Activated CD4-positive, alpha-beta memory T cell treated with anti-CD3 and anti-CD28 coated beads, Interleukin-2, amount 10 ng/mL, durations not matched to agents 7 days and 5 days (primary cell): ENCODE measurements at places on chromosomes 7 and 10.

DNA sequence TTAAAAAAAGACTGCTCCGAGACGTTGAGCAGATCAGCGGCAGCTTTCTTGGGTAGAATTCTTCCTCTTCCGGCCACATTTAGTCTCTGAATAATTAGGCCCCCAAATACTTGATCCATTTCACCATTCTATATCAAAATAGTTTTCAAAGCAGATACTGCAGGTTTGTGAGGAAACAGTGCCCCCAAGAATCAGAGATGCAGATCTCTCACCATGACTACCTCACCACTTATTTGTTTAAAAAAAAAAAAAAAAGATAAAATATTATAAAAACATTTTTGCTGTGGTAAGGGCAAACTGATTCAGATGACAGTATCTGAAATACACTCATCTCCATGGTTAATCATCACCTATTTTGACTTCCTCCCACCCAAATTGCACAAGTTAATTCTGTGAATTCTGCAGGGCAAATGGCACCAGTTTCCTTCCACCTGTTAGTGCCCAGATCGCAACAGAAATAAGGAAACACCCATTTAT is 210.4 kb downstream of the FAM107B start:
- H3K27me3 ChIP-seq: no peaks in the 10 kb centered on the region
- peaks cover 67% of the 10 kb centered on the region for H3K36me3 ChIP-seq
- H3K27ac ChIP-seq: peak overlapping the region; percentile 95
- peak overlapping the region; percentile 67 for H3K4me3 ChIP-seq

DNA sequence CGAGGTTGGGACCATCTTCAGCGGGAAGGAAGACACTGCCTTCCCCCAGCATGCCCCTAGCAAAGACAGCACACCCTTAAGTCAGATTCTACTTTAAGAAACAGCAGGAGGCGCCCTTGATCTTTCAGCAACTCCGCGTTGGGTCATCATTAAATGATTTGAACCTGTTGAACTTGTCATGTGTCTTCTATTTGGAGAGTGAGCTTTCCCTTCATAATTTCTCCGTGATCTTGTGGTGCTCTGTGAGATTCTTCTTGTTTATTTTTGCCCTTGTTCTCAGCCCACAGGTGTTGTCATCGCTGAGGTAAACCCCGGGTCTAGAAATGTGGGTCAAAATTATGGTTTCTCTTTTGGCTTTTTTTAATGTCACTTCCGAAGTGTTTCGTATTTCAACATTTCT is 49.5 kb upstream of the PITRM1 start:
- no peak overlapping the region for H3K27ac ChIP-seq
- peaks cover 25% of the 10 kb centered on the region for H3K27me3 ChIP-seq
- H3K4me1 ChIP-seq: peaks cover 7% of the 10 kb centered on the region
- no peak for DNase-seq
- H3K36me3 ChIP-seq: no peaks in the 10 kb centered on the region

DNA sequence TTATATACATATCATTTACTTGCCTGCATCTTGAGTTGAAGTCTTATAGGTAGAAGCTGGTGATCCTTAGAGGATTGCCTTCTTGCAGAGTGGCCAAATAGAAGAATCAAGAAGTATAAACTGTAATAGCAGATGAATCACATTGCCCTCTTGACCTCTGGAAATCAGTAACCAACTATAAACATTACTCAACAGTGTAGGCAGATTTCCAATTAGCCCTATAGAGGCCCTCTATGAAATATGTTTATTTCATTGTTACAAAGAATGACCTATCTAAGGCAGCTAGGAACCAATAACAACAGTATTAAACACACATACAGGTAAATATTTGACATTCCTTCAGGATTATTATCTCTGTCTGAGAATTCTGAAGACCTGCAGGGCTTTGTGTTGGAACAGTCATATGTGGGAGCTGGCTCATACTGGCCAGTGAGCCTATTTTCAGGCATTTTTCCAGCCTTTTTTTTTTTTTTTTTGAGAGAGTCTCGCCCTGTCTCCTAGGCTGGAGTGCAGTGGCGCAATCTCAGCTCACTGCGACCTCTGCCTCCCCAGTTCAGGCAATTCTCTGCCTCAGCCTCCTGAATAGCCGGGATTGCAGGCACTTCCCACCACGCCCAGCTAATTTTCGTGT is 7.2 kb upstream of the SRI start:
- no peak for DNase-seq
- H3K27me3 ChIP-seq: peaks cover 2% of the 10 kb centered on the region
- H3K4me1 ChIP-seq: peaks cover 3% of the 10 kb centered on the region
- no peak overlapping the region for H3K27ac ChIP-seq

DNA sequence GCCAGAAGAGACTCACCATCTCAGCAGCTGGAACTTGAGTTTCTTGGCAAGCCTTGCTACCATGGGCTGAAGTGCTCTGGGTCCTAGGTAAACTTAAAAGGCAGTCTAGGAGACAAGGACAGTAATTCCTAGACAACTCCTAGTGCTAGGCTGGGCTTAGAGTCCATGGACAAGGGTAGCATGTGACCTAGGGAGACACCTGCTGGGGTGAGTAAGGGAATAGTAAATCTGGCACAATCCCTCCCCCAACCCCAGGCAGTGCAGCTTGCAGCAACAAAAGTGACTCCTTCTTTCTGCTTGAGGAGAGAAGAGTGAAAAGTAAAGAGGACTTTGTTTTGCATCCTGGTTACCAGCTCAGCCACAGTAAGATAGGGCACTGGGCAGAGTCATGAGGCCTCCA is 316.5 kb upstream of the IMMP2L start:
- DNase-seq: no peak
- no peak overlapping the region for H3K4me3 ChIP-seq
- no peaks in the 10 kb centered on the region for H3K36me3 ChIP-seq
- H3K4me1 ChIP-seq: no peaks in the 10 kb centered on the region
- H3K27me3 ChIP-seq: no peaks in the 10 kb centered on the region

DNA sequence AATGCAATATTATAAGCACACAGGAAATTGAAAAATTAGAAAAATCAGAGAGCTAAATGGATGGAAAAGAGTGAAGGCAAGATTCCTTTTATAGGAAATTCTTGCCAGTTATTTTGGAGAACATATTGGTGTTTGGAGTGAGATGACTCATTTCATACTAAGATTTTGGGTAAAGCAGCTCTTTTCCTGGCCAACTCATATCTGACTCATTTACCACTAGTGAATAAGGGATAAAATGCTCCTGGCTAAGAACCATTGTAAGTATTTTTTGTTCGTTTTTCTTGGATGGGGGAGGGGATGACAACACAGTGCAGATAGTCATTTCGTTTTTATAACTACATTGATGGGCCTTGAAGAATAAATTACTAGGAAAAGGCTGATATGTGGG is 139.3 kb downstream of the TWIST1 start:
- H3K36me3 ChIP-seq: no peaks in the 10 kb centered on the region
- no peak overlapping the region for H3K4me3 ChIP-seq
- H3K4me1 ChIP-seq: no peaks in the 10 kb centered on the region
- DNase-seq: no peak

DNA sequence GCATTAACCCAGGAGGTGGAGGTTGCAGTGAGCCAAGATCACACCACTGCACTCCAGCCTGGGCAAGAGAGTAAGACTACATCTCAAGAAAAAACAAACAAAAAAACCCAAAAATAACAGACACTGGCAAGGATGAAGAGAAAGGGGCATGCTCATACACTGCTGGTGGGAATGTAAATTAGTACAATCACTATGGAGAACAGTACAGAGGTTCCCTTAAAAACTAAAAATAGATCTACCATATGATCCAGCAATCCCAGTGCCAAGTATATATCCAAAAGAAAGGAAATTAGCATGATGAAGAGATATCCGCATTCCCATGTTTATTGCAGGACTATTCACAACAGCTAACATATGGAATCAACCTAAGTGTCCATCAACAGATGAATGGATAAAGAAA is 66.4 kb upstream of the PLA2G12B start:
- peaks cover 74% of the 10 kb centered on the region for H3K36me3 ChIP-seq
- no peak overlapping the region for H3K4me3 ChIP-seq
- no peaks in the 10 kb centered on the region for H3K27me3 ChIP-seq
- no peak overlapping the region for H3K27ac ChIP-seq

DNA sequence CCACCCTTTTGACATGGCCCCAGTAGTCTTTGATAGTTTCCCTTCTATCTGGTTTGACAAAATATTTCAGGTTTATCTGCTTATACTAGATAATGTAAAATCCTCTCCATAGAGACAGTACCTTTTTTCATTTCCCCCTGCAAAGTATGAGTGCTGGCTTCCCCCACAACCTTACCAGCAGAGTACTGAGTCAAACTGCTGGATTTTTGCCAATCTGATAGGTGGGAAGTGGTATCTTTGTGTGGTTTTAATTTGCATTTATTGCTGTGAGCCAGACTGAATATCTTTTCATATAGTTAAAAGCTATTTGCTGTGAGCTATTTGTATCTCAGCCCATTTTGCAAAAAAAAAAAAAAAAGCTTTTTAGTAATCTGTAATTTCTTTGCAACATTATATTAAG is 32.1 kb upstream of the HECTD2 start:
- H3K4me1 ChIP-seq: peaks cover 4% of the 10 kb centered on the region
- H3K27ac ChIP-seq: no peak overlapping the region
- DNase-seq: no peak
- no peak overlapping the region for H3K4me3 ChIP-seq

DNA sequence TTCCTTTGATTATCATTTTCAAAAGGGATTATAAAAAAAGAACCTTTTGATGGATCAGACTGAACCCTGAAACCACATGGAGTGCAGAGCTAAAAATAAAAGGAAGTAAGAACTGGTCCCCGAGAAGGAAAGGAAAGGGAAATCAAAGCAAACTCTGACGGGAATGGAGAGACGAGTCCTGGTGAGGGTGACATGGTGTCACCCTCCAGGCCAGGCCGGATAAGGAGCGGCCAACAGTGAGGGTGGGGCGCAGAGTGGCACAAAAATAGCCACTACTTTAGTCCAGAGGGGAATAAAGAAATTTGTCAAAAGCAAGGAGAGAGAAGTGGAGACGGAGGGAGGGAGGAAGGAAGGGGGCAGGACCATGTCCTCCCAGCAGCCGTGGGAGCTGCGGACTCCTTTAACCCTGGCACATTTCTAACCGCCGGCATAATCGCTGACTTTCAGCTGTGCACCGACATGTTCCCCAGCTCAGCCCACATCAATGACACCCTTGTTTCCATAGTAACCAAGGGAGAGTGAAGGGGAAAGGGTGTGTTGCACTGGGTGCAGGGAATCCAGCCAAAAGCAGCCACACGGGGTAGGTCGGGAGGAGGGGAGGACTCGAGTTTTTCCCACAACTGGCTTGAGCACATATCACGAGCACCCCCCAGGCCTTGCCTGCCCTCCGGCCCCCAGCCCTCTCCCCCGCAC is 29.7 kb downstream of the TRIM8 start:
- H3K4me3 ChIP-seq: peak overlapping the region; percentile 55
- peak; percentile 78 for DNase-seq
- H3K36me3 ChIP-seq: no peaks in the 10 kb centered on the region
- no peaks in the 10 kb centered on the region for H3K27me3 ChIP-seq

DNA sequence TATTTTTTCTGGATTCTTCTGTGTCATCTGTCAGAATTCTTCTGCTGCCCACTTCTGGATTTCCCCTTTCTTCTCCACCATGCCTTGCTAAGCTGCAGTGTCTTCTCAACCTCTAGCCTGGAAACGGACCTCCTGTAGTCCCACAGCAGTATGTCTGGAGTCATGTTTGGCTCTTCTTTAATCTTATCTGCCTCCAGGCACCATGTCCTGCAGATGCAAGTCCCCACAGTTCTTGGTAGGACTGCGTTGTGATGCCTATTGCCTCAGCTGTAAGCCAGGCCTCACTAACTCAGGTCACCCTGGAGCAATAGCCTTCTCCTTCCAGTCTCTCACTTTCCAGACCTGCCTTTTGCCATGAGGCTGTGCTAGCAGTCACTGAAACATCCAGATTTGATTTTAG is 268.3 kb downstream of the POM121L12 start:
- H3K27me3 ChIP-seq: no peaks in the 10 kb centered on the region
- no peaks in the 10 kb centered on the region for H3K4me1 ChIP-seq
- no peak overlapping the region for H3K4me3 ChIP-seq
- no peak for DNase-seq

DNA sequence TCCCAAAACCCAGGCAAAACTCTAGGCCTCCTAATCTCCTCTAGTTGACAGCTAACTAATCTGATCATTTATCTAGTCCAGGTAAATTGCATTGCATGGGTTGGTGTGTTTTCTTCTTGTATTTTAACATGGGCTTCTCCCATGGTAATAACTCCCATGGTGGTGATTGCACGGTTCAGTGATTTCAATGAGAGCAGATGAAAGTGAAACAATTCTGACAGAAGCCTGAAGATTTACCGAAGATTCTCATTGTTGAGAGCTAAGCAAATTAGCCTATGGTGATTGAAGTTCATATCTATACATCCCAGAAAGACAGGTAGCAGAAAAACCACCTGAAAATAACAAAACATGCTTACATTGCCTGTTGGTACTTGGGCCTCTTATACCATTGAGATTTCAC is 26.6 kb upstream of the LIPN start:
- H3K4me1 ChIP-seq: no peaks in the 10 kb centered on the region
- no peak overlapping the region for H3K27ac ChIP-seq
- H3K4me3 ChIP-seq: no peak overlapping the region
- no peak for DNase-seq
- peaks cover 15% of the 10 kb centered on the region for H3K27me3 ChIP-seq
- H3K36me3 ChIP-seq: no peaks in the 10 kb centered on the region
